Hypothalamus (tissue), 51 donors: ENCODE measurements at places on chromosomes 11 and 22.

GRCh38 chr11:84922212-84922805, 704.8 kb downstream of the DLG2 start:
- DNase-seq: peak; percentile 3

DNA sequence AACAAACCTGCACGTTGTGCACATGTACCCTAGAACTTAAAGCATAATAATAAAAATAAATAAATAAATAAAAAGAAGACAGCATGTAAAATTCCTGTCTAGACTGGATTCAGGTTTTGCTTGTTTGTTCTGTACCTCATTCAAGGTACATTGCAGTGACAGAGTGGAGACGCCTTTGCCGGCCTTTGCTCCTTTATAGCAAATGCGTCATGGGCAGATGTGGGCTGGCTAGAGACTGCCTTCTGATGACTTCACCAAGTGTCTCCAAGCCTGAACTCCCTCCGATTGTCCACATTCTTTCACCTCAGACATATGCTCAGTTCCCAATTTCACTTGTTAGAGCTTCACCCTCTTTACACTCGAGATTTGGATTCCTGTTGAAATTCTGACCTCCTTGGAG, 147.8 kb upstream of the ARHGAP20 start:
- no peak for DNase-seq

DNA sequence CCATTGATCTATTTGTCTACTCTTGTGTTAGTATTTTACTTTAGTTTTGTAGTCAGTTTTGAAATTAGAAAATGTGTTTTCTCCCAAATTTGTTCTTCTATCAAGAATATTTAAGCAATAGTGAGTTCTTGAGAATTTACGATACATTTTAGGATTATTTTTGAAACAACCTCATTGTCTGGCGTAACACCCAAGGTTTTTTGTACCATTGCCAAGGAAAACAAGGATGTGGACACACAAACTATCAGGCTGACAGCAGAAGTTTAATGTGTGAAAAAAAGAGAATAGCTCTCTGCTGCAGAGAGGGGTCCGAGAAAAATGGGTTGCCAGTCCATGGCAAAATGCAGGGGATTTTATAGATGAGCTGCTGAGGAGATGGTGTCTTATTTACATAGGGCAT, 865.1 kb upstream of the CNTN5 start:
- no peak for DNase-seq

DNA sequence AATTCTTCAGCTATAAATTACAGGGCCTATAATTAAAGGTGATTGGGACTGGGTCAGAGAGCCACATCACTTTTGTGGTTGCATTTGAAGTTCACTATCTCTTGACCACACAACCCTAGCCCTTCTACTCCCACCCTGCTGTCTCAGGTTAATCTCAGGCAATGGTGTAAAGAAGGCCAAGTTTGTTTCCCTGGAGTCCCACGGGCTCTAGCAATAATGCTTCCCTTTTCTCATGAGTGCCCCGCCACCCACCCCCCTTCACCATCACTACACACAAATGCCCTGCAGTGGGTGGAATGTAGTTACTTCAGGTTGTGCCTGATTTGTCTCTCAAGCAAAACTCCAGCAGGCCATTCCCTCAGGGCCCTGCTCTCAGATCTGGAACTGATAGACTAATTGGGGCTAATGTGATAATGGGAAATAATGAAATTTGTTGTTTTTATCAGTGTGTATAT, 1.8 kb upstream of the EHF start:
- DNase-seq: no peak
